GM12864 (cell line): ENCODE measurements at places on chromosomes 1 and 21.

DNA sequence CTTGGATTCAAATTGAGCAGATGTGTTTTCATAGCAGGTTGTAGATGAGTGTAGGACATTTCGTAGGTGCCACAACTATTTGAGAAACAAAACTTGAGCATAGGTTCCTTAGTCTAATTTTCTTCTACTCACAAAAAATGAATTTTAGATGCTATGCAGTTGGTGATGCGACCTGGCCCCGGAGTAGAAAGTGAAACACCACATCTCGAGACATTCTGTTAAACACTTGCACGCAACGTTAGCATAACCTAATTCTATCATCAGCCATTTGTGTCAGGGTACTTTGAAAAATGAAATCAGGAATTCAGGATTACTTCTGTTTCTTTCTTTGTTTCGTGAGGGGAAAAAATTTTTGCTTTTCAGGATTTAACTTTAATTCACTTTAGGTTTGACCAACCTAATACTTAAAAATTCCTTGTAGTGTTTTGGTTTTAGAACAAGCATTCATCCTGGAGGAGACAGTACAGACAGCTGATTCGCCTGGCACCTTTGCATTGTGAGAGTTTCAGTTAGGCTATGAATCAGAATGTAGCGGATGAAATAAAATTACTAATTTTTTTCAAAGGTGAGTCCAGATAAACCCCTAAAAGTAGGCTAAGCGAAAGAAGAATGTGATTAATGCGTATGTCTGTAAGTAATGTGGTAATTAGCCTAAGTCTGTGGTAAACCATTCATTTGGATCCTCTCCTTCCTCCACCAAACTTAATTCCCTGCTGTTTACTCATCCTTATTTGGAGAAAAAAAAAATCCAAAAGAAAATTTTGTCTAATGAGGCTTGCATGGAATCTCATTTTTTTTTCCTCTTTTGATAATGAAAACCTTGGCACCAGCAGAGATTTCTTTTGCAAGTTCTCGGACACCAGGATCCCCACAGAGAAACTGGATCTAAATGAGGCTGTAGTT, 44.9 kb downstream of the MAP3K21 start:
- DNase-seq = no peak

DNA sequence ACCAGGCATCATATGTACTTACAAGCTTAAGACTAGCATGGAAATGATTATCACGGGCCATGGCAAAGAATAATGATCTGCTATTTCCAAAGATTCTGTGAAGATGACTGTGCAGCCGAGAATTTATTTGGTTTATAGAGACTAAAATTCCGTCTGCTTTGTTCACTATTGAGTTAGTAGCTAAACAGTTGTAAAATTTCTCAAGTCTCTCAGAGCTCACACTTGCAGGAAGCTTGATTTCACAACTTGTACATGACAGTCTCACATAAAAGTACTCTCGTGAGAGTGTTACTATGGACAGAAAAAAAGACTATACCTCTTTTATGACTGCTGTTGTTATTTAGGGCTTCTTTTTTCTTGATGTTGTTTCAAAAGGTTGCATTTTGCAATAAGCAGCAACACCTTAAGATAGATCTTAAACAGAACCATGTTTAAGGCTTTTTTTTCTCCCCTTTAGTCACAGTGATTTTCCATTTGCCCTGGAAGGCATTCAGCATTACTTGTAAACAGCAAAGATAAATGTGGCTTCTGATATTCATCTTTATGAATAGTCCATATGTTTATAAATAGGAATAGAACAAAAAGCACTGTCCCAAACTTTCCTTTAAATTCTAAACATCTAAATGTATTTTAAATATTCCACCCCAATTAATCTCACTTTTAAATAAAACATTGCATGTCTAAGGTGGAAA, 24.8 kb downstream of the ST6GALNAC5 start:
- DNase-seq = no peak

DNA sequence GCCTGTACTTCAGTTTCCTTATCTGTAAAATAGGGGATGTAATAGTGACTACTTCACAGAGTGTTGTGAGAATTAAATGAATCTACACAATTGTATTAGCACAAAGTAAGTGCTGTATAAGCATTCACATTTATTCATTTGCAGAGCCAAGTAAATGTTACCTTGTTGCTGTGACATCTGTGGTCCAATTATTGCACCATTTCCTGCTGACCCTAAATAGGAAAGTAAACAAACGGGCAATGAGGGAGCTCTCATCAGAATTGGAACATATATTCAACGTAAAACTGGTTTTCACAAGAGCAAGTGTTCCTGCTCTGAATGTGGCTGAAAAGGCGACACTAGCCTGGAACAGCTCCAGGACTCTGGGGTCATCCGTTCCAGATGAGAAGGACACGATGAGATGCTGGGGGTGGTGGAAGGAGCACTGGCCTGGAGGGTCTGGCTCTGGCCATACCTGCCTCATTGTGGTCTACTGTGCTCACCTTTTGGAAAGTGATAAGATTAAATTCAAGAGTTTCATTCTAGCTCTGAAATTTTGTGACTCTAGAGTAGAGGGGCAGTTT, 34.5 kb downstream of the PROX1 start:
- DNase-seq = no peak

DNA sequence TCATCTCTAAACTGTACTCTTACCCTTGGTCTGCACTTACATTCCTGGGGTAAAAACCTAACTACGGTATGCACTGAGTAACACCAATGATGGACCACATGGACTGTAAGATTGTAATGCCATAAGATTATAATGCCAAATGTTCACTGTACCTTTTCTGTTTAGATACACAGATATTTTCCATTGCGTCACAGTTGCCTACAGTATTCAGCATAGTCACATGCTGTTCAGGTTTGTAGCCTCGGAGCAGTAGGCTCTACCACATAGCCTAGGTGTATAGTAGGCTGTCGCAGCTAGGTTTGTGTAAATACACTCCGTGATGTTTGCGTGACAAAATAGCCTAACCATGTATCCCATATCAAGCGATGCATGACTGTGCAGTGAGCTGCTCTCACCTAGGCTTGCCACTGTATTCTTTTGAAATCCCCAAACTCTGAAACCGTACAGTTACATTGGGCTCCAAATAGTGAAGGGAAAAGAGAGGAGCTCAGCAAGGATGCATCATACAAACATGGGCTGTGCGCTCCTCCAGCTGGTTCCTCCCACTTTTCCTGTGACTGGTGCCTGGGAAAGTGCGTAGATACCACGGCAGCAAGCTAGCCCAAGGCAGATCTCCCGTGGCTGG, 35.2 kb downstream of the CFAP57 start:
- DNase-seq = no peak

DNA sequence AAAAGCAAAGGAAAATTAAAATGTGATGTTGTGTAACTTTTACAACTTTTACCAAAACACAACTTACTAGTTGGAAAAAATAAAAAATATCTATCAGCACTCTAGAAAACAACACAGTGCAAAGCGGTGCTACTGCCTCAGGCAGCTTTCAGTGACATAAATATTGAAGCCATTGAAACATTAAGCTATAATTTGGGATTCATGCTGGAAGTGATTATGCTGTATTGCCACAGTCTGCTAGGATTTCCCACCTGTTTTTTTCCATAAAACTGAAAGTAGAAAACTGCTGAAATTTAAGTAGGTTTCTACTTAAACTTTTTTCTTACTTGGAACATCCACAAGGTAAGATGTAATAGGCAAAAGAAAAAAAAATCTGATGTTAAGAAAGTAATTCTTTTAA, 674.4 kb downstream of the KCNT2 start:
- no peak for DNase-seq

GRCh38 chr1:223819730-223820514, 25.8 kb downstream of the TP53BP2 start:
- no peak for DNase-seq

DNA sequence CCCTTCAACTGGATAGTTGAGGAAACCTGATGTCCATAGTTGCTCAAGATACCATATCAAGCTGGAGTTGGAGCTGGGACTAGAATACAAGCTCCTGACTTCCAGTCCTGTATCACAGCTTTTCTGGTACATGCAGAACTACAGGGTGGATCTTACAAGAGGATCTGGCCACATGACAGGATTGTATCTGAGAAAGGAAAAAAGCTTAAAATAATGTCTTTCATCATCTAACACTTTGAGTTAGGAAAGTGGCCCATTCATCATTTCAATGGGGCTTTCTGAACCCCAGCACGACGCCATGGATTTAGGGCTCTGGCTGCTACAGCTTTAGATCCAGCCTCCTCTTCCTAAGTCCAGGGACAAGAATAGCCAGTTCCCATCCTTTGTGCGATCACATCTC, 46.9 kb downstream of the RASSF5 start:
- no peak for DNase-seq

- DNase-seq = no peak
Measured at GRCh38 chr1:190124068-190124467, 353.6 kb downstream of the BRINP3 start.

DNA sequence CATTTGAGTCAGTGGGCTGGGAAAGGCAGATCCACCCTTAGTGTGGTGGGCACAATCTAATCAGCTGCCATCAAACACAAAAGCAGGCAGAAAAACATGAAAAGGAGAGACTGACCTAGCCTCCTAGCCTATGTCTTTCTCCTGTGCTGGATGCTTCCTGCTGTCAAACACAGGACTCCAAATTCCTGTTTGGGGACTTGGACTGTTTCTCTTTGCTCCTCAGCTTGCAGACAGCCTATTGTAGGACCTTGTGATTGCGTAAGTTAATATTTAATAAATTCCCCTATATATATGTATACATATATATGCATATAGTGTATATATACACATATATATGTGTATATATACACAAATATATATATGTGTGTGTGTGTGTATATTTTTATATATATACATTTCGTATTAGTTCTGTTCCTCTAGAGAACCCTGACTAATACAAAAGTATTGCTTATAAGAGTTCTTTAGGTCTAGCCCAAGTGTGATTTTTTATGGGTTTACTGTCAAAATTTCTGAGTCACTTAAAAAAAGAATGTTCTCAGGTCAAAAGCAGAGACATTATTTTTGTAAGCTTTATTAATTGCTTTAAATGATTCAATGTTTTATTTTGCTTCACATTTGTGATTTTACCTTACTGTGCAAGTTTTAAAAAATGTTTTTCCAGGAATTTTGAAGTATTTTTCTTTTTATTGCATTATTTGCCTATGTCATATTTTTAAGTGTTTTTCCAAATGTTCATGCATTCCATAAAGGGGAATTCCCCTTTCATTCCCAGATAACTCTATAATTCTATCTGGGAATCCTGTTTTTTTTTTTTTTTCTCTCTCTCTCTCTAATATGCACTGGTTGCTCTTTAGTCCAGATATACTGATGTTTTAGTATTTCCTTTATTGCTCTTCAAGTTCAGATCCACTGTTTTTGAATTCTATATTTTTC, 92.1 kb upstream of the ADAMTS5 start:
- no peak for DNase-seq

DNA sequence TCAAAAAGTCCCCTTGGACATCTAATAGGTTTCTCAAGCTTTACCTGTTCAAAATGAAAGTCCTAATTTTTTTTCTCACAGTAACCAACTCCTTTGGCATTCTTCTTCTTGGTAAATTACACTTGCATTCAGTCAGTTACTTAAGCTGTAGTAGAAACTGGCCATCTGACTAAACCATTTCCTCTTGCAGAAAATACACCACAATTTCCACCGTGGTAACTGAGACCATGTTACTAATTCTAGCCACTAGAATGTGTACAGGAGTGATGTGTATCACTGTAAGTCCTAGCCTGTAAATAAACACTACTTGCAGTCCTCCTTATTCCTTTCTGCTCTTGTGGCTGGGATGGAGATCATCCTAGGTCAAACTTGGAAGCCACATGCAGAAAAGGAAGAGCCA, 965.4 kb upstream of the TMPRSS15 start:
- no peak for DNase-seq
